ENCODE measurements at places on chromosomes 4 and X.

GRCh38 chr4:79048878-79049277, 109.6 kb upstream of the PAQR3 start:
- DNase-seq: no peak

DNA sequence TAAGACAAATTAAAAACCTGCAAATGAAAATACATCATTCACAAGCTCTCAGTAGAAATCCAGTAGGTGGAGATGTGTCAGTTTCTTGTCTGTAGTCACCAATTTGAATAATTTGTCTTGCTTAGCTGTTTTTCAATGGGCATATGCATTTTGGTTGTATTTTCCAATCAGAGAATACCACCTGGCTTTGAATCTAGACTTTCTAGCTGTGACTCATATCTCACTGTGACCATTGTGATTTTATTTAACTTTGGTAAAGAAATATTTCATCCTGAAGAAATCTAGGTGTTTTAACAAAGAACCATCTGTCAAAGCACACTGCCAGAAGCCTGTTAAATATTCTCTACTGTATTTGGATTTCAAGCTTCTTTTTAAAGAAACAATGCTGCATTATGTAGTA, 1650.6 kb upstream of the IGFBP7 start:
- DNase-seq: no peak

DNA sequence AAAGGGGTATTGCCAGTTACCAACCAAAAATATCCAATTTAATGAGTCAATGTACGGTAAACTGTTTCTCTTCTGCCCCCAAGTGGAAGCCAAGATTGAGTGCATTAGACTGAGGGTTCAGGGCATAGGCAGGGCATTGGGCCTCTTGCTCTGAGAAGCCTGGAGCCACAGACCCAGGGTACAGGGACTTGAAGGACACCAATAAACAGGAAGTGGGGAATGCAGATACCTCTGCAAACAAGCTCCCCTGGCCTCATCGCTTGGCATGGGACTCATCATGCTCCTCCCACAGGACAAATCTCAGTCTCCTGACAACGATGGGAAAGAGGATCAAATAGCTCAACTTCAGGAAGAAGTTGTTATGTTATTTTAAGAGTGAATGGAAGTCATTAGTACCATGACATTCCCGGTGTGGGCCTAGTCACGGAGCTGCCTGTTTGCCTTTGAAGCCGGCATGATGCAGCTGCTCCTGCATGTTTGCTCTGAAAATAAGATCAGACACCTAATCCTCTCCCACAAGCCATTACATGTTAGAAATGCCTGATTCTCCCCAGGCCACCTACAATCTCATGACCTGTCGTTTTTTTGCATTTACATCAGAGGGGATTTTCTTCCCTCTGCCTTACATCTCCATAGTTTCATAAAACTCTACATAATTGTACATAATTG, 224.2 kb downstream of the RCHY1 start:
- peak; percentile 86 for DNase-seq

GRCh38 chr4:78293348-78293747, 236.2 kb downstream of the FRAS1 start:
- DNase-seq: no peak

- no peak for DNase-seq
These were observed 192.2 kb upstream of the FAT1 start for GRCh38 chr4:186915816-186916215.

DNA sequence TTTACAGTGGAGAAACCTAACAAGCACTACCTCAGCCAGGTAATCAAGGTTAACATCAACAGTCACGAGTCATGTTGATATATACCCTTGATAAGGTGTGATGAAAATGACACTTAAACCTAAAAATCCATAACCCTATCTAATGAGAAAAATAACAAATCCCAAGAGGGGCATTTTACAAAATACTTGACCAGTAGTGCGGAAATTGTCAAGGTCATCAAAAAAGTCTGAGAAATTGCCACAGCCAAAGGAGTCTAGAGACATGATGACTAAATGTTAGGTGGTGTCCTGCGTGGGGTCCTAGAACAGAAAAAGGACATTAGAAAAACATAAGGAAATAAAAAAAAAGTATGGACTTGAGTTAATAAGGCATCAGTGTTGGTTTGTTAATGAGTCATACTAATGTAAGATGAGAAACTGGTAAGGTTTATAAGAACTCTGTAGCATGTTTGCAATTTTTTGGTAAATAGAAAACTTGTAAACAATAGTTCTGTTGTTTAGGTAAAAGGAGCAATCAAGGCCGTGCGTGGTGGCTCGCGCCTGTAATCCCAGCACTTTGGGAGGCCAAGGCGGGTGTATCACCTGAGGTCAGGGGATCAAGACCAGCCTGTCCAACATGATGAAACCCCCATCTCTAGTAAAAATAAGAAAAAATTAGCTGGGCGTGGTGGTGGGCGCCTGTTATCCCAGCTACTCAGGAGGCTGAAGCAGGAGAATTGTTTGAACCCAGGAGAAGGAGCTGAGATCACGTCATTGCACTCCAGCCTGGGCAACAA, 2.9 kb downstream of the RPL36A start:
- no peak for DNase-seq

- no peak for DNase-seq
These were observed 184.1 kb downstream of the MID1IP1 start for GRCh38 chrX:38985375-38985774.

- DNase-seq: no peak
These were observed 644.2 kb downstream of the ZNF674 start for GRCh38 chrX:45900766-45901615.

GRCh38 chr4:787561-787981, 38.4 kb downstream of the CPLX1 start:
- no peak for DNase-seq

- no peak for DNase-seq
These were observed 64.1 kb downstream of the FAM184B start for GRCh38 chr4:17717301-17717700.

GRCh38 chrX:2696698-2697215, 5.7 kb downstream of the CD99 start:
- DNase-seq: no peak

- peak; percentile 64 for DNase-seq
These were observed 108.7 kb upstream of the ATP6AP2 start for GRCh38 chrX:40471965-40472648.

DNA sequence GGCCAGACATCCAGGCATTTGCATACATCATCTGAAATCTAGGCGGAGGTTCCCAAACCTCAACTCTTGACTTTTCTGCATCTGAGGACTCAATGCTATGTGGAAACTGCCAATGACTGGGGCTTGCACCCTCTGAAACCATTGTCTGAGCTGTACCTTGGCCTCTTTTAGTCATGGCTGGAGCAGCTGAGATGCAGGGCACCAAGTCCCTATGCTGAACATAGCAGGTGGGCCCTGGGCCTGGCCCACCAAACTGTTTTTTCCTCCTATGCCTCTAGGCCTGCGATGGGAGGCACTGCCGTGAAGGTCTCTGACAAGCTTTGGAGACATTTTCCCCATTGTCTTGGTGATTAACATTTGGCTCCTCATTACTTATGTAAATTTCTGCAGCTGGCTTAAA, 22.7 kb downstream of the PBDC1 start:
- no peak for DNase-seq

GRCh38 chrX:49176421-49177326, 5.0 kb downstream of the PLP2 start:
- DNase-seq: no peak

DNA sequence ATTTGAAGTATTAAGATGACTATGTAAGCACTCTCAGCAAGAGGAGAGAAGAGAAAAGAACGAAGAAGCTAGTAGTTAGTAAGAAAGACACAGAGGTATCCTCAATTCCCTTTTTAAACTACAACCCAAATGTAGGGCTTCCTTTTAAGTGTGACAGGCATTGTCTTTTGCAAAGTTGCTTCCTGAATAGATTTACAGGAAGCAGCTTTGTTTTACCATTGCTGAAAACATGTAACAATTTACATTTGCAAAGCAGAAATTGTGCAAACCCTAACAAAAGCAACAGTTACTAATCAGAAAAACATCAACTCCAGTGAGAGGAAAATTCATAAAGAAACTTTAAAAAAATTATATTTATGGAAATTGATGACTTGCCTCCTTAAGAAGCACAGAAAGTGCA, 96.4 kb downstream of the FAM13A start:
- DNase-seq: no peak

- peak; percentile 33 for DNase-seq
These were observed 16.3 kb downstream of the KLF8 start for GRCh38 chrX:56248492-56248891.

GRCh38 chr4:107896158-107896645, 35.1 kb upstream of the CYP2U1 start:
- DNase-seq: no peak

- no peak for DNase-seq
These were observed 584.6 kb downstream of the GABRG1 start for GRCh38 chr4:45539142-45539814.

DNA sequence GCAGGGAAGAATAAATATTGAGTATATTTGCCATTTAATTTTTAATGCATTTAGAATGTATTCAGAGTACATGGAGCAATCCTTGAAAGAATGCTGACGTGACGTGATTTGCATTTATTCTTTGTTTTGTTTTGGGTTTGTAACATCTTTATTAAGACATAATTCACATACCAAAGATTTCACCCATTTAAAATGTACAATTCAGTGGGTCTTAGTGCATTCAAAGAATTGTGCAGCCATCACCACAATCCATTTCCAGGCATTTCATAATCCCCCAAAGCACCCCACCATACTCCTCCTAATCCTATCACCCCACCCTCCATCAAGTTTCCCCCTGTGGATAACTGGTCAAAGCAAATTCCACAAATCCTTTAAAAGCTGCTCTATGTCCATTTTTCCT, 87.4 kb downstream of the FAM9B start:
- DNase-seq: no peak

GRCh38 chr4:90025248-90025647, 101.9 kb upstream of the CCSER1 start:
- no peak for DNase-seq

DNA sequence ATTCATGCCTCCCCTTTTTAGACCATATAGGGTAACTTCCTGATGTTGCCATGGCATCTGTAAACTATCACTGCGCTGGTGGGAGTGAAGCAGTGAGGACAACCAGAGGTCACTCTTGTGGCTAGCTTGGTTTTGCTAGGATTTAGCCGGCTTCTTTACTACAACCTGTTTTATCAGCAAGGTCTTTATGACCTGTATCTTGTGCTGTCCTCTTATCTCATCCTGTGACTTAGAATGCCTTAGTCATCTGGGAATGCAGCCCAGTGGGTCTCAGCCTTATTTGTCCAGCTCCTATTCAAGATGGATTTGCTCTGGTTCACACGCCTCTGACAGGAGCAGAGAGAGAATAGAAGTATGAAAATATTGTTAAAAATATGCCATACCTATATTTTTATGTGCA, 355.7 kb downstream of the ADGRL3 start:
- DNase-seq: no peak

DNA sequence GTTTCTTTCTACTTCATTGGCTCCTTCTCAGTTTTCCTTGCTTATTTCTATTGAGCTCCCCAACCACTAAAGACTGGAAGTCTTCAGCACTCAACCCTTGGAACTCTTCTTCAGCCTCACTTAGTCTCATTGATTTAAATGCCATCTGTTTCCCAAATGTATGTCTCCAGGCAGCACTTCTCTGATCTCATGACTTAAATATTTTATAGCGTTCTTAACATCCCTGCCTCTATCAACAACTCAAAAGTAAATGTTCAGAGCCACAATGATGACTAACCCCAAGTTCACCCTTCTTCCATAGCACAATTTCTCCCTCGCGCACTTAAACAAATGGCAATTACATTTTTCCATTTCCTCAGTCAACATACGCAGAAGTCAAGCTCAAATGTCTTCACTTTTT, 1393.3 kb downstream of the ARAP2 start:
- no peak for DNase-seq

GRCh38 chr4:140154572-140154891, 548 bp upstream of the MAML3 start:
- no peak for DNase-seq

- no peak for DNase-seq
These were observed 32.1 kb upstream of the HDAC8 start for GRCh38 chrX:72604705-72605104.

DNA sequence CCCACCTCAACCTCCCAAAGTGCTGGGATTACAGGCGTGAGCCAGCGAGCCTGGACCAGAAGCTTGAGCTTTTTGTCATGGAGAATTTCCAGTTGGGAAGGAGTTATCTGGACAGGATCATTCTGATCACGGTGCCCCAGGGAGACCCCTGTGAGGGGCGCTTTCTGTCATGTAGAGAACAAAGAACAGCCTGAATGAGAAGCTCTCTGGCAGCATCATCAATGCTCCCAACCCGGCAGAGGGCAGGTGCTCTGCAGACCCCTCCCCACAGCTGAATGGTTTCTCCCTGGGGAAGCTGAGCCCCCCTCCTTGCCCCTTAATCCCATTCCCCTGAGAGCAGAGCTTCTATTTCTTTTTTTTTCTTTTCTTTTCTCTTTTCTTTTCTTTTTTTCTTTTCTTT, 7.3 kb upstream of the CSF2RA start:
- no peak for DNase-seq

GRCh38 chr4:666822-667544, 7.1 kb downstream of the ATP5ME start:
- DNase-seq: no peak

GRCh38 chr4:8400632-8401325, 39.7 kb downstream of the ACOX3 start:
- no peak for DNase-seq

- DNase-seq: no peak
These were observed 858.4 kb downstream of the ADGRL3 start for GRCh38 chr4:62058571-62058970.
